GM03348 (cell line): ENCODE measurements at places on chromosomes 12 and 14.
A peak's percentile ranks its signal among the peaks of the same experiment; 100 is the strongest.

GRCh38 chr12:115882936-115883335 is 394.6 kb downstream of the MED13L start:
- no peak for DNase-seq

GRCh38 chr12:115094163-115094816 is 410.3 kb upstream of the TBX3 start:
- DNase-seq: no peak

DNA sequence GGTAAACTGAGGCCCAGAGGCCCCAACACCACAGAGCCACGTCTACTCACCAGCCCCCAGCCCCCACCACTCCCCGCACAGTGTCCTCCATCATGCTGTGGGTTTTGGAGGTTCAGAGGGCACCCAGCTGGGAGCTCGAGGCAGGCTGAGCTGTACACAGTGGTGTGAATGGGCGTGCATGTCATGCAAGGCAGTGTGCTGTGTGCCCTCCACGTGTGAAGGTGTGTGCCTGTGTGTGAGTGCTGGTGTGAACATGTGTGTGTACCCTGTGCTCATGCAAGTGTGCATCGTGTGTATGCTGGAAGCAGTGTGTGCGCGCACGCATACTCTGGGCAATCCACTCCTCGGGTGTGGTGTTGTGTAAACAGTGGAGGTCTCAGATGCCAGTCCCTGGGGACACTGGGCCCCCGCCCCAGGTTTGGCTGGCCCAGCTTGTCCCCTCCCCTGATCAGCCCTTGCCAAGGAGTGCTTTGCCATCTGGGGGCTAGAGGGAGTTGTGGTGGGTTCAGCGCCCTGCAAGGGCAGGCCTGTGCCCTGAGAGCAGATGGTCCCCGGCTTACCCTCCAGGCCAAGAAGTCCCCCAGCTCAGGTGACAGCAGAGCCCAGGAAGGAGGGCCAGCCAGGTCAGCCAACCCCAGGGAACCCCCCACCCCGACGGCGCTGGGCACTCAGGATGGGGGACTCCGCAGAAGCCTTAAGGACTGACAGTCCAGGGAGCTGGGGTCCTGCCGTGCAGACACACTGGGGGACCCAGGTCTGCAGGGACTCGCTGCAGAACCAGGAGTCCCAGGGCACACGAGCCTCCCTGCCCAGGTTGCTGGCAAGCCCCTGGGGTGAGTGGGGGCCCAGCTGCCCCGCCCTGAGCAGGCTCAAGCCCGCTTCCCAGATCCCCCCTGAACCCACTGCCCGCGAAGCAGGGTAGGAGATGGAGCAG is 23.8 kb upstream of the GPR132 start:
- no peak for DNase-seq

DNA sequence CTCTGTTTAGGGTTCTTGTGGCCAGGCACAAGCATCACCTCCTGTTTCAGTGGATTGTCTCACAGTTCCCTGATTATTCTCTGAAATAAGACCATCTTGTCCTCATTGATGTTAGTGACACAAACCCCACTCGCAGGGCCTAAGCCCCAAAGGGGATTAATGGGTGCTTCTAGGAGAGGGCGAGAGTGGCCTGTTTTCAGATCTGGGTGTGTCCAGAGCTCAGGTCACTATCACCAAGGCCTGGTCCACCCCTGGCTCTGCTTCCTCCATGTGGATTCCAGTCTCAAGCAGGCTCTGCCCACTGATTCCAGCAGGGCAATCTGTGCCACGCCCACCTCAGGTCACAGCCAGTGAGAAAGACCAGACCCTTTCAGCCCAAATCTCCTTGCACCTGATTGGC is 361.9 kb downstream of the ADGRD1 start:
- no peak for DNase-seq

DNA sequence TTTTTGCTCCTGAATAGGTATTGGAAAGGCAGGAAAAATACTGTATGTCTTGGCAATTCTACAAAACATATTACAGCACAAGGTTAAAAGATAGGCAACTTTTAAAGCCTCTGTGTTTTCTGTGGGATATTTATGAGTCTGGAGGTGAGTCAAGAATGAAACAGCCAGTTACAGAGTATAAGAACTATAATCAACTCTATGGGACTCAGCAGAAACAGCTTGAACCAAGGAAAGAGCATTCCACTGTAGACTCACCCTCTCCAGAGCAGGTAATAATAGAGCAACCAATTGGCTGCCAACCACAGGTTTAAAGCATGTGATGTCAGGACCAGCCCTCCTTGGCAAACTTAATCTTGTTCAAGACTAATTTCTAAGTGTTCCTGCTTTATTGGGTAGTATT is 100.5 kb upstream of the MDM1 start:
- no peak for DNase-seq

- DNase-seq: no peak
Observed at GRCh38 chr12:48237162-48237561, 34.1 kb upstream of the OR10AD1 start.

DNA sequence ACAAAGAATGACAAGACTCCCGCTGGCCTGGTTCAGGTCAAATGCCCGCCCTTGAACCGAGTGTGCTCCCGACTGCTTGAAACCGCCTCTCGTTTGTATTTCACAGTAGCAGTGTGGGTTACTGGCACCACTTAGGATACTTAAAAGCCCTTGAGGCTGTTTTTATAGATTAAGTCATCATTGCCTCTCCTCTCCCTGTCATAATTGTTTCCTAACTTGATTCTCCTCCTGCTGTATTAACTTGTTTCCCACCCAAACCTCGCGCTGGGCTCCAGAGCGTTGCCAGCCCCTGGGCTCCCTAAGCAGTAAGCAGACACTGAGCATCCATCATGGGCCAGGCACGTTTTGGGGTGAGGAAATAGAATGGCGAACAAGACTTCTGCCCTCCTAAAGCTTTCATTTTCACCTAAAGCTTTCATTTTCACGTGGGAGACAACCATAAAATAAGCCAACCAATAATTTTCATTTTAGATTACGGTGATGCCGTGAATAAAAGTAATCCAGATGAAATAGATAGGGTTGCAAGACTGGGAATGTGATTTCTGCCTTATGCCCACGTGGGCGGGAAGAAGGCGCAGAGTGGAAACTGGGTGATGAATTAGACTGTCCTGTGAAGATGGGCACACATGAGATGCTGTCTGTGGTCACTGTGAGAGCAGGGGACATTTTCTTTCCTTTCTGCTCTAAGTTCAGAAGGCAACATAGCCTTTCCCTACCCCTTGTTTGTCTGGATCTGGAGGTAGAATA is 97.5 kb downstream of the PPP2R5C start:
- DNase-seq: no peak

DNA sequence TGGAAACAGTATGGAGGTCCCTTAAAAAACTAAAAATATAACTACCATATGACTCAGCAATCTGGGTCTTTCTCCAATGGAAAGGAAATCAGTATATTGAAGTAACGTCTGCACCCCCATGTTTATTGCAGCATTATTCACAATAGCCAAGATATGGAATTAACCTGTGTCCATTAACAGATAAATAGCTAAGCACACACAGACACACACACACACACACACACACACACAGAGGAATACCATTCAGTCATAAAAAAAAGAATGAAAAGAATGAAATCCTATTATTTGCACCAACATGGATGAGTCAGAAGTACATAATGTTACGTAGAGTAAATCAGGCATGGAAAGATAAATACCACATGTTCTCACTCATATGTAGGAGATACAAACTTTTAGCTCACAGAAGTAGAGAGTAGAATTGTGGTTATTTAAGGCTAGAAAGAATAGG is 4.7 kb downstream of the KLRK1 start:
- DNase-seq: no peak

DNA sequence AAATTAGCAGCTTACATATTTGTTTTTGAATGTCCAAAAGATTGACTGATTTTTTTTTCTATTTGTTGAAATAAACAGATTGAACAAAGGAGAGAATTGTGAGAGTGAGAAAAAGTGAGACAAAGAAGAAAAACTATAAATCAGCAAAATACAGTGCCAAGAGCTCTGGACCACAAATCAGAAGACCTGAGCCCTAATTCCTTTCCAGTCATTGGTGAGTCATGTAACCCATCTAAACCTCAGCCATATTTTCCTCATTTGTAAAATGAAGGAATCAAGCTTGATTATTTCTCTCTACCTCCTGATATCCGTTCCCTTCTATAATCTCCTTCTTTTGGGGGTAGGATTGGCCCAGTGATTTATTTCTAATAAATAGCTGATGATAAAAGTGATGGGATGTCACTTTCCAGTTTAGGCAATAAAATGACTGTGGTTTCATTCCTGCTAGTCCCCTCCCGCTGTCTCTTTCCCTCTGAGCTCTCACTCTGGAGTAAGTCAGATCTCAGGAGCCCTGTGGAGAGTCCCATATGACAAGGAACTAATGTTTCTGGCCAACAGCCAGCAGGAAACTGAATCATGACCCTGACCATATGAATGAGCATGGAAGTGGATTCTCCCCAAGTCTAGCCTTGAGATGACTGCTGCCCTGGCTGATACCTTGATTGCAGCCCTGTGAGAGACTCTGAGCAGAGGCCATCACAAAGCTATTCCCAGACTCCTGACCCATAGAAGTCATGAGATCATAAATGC is 218.9 kb downstream of the ACSS3 start:
- DNase-seq: no peak

GRCh38 chr14:22564463-22564862 is 24.6 kb downstream of the DAD1 start:
- no peak for DNase-seq

DNA sequence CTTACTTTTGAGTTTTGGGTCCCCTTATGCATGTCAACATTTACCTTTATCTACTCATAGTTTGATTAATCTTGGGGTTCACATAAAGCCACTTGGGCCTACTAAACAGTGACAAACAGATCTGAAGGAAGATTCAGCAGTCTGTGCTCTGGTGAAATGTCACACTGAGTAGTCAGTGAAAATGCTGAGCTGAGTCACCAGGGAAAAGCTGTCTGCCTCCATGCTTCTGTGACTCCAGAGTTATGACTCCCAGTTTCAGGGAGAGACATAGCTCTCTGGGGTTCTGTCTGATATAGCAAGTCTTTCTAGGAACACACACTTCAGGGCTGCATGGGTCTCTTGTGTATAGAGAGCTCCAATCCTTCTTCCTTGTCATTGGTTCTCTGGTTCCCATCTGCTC is 406.3 kb upstream of the FAR2 start:
- DNase-seq: peak; percentile 24

DNA sequence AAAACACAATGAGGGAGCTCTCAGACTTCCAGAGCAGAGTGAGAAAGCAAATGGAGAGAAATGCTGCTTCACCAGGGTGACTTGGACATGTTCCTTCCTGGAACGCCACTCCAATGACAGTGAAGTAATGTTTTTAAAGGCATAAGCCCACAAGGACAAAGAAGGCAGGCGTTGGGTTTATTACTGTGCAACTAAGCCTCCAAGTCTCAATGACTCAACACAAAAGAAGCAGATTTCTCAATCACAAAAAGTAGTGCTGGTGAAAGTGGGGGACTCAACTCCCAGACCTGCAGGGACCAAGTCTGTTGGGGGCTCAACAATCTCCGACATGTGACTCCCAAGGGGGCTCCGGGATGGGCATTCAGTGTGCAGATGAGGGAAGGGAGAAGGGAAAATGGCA is 505.2 kb downstream of the BCL11B start:
- no peak for DNase-seq

DNA sequence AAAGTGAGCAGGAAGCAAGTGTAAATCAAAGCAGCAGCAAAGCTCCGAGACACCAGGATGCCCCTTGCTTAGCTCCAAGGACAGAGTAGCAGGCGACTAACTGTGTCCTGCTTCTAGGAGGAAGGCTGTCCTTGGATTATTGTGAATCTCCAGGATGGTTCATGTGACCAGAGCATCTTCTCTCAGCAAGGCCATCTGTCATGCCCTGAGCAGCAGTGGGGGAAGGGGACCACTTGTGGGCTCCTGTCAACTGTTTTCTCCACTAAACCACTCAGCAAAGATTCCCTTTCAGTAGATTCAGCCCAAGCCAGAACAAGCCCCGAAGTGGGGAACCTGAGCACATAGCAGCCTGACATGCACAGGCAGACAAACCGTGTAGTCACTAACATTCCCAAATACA is 19.4 kb downstream of the MAP3K9 start:
- no peak for DNase-seq

GRCh38 chr12:1913377-1914113 is 4.9 kb downstream of the CACNA2D4 start:
- DNase-seq: no peak

GRCh38 chr12:59689776-59690175 is 93.9 kb downstream of the SLC16A7 start:
- DNase-seq: no peak

- DNase-seq: peak; percentile 29
Observed at GRCh38 chr14:75010472-75011093, 7.9 kb downstream of the EIF2B2 start.

DNA sequence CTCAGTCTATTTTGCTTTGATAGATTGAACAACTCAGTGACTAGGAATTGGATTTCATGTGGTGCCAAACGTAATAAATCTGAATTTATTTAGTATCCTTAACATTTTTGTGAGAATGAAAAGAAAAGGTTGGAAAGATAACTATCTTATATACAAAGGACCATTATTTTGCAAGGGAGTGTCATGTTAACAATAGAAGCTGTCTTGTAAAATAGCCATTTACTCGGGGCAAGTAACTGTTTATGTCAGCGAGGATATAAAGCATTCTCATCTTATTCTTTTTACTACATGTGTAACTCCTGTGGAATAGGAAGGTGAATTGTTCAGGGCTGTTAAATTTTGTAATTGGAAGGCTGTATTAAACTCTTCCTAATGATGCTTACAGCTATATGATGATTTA is 5.9 kb downstream of the RERGL start:
- no peak for DNase-seq

DNA sequence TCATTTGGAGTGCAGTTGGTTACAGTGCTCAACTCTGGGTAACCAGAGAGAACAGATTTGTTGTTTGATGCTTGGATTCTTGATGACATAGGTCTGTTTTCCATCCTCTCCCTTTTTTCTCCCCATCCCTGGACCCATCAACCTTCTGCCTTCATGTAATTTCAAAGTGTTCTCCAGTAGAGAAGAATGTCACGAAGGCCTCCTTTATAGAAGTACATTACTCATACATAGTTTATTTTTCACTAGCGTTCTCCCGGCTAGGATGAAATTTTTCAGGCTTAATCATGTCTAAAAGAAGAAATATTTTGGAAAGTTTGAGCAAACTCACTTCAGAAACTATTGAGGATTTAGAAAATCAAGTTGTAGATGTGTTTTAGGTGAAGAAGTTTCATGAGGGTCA is 20.9 kb upstream of the APPL2 start:
- DNase-seq: peak; percentile 51

GRCh38 chr12:67315661-67316060 is 46.5 kb downstream of the CAND1 start:
- no peak for DNase-seq

GRCh38 chr14:54502602-54503001 is 7.1 kb upstream of the CGRRF1 start:
- DNase-seq: peak; percentile 27

GRCh38 chr14:98728836-98729235 is 543.2 kb downstream of the BCL11B start:
- DNase-seq: no peak

GRCh38 chr14:99706107-99706900 is 22.2 kb downstream of the CYP46A1 start:
- DNase-seq: no peak

DNA sequence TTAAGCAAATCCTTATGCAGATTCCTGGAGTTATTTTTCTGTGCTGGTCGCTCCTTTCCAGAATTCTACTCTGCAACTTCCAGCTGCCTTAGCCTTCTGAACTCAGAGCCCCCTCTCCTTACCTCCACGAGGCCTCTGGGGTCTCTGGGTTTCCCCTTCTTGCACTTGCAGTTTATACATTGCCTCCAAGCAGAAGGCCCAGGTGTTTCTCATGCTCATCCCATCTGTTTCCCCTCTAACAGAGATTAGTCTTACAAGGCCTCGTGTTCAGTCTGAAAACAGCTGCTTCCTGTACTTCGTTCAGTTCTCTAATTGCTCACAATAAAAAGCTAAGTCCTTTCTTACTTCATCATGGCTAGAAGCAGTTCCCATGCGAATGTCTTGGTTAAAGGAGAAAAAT is 134.4 kb upstream of the FGD4 start:
- peak; percentile 9 for DNase-seq
